Effector memory CD4-positive, alpha-beta T cell (primary cell): ENCODE measurements at places on chromosomes 2 and 18.

GRCh38 chr2:10258726-10259125 lies 44.0 kb upstream of the HPCAL1 start:
- DNase-seq = no peak

DNA sequence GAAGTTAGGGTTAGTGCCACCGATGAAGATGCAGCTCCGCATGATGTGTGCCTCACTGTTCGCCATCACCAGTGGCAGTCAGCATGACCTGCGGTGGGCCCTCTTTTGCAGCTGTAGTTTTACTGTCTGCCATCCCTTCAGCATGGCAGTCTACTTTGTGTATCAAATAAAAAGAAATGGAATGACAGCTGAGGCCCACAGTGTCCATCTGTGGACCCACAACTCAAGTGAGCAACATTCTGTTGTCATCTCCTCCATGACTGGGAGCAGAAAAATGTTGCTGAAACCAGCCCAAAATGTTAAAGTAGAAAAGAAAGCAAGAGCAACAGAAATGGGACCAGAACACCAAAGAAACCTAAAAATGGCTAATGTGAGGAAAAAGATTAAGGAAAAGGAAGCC lies 128.7 kb downstream of the MEP1B start:
- DNase-seq = no peak

DNA sequence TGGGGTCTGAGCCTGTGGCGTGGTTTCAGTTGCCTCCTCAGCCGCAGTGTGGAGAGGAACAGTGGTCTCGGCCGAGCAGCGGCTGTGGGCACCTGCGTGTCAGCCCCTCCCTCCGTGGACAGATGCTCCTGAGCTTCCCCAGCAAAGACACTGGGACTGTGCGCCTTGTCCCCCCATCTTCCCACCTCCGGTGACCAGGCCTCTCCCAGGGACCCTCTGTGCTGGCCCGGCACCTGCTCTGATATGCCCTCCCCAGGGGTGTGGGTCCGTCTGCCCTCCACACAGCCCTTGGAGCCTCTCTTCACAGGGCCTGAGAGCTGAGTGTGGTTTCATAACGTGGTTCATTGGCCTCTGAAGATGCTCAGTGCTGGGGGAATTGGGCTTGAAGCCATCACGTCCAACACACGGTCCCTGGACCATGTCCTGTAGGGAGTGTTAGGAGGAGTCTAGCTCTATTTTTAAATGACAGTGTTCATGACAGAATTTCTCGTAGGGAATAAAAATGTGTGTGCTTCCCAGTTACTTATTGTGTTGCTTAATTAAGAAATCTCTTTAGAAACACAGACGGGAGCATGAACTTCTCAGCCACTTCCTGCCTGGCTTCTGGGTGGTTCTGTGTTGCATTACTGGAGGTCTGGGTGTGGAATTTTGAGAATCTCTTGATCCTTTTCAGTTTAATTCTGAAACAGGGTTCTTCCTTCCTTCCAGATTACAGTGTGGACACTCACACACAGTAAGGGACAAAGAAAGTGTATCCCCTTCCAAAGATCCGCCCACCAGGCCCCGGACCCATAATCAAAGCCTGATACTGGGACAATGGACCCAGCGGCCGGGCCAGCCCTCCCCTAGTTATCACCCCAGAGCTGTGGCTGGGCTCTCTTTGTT lies 110.7 kb downstream of the NFATC1 start:
- DNase-seq = no peak

- no peak for DNase-seq
Measured at GRCh38 chr18:6017171-6017570, 121.8 kb upstream of the TMEM200C start.

DNA sequence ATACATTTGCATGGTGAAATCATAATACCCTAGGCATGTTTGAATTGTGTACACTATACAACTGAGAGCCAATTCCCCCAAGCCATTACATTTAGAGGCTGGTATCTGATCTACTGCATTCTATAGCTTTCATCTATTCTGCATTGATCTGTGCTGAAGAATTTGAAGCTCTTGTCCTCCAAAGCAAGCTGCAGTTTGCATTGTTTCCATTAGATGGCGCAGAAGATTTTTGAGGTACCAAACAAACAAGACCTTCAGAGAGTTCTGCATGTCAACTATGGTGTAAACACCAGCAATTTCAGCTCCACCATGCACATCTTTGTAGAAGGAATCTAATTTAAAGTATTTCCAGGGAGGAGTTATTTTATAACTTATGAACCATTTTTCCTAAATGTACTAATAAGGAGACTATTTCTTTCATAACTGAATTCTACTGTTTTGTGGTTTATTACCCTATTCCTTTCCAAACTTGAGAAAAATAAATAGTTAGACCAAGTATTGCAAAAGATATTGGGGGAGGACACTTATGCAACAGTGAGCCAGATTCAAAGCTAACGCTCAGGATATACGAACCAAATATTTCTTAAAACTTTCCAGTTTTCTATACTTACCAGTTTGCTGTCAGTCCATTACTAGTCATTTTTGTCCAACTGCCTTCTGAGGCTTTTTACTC lies 761.8 kb upstream of the ACVR2A start:
- no peak for DNase-seq

GRCh38 chr2:96565111-96565510 lies 28.6 kb downstream of the ARID5A start:
- no peak for DNase-seq

- no peak for DNase-seq
Measured at GRCh38 chr2:129813404-129813803, 166.1 kb upstream of the RAB6C start.

DNA sequence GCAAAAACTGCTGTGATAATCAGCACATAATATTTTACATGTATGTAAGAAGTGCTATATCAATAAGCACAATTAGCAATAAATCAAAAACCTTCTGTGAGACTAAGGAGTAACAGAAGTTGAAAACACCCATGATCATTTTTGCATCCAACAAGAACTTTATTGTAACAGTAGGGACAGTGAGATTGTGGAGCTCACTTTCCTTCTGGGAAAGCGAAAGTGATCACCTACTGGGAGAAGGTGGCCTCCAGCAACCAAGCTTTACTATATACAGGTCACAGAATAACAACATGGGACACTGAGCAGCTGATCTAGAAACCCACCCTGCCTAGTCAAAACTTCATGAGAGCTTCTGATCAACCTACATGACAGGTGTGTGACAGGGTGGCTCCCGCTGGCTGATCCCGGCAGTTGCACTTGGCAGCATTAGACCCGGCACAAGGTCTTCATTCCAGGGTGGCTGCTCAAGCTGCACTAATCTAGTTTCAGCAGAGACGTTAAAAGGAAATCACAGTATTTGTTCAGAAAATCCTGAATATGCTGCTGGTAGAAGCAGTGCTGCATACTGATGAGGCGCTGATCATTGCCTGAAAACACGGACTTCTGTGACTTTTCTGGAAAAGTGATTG lies 63.5 kb upstream of the ARL5A start:
- DNase-seq = no peak

GRCh38 chr2:240292619-240293525 lies 142.6 kb upstream of the GPC1 start:
- no peak for DNase-seq

DNA sequence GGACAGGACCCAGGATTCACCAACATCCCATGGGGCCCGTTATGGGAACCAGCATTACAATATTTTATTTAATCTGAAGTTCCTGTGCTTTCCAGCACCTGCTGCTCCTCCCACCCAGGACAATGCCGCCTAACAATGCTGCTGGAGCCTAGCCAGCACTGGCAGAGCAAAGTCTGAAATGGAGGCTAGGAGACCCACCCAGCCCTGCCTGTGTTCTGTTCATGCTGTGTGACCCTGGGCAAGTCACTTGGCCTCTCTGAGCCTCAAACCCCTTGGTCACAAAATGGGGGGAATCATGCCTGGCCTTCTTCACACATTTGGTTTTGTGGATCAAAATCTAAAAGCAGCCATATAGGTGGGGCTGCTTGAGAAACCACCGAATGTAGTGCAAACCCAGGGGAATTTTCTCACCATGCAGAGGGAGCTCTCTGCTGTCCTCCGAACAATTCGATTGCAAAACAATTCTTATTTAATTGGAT lies 38.5 kb upstream of the ODC1 start:
- DNase-seq = no peak

DNA sequence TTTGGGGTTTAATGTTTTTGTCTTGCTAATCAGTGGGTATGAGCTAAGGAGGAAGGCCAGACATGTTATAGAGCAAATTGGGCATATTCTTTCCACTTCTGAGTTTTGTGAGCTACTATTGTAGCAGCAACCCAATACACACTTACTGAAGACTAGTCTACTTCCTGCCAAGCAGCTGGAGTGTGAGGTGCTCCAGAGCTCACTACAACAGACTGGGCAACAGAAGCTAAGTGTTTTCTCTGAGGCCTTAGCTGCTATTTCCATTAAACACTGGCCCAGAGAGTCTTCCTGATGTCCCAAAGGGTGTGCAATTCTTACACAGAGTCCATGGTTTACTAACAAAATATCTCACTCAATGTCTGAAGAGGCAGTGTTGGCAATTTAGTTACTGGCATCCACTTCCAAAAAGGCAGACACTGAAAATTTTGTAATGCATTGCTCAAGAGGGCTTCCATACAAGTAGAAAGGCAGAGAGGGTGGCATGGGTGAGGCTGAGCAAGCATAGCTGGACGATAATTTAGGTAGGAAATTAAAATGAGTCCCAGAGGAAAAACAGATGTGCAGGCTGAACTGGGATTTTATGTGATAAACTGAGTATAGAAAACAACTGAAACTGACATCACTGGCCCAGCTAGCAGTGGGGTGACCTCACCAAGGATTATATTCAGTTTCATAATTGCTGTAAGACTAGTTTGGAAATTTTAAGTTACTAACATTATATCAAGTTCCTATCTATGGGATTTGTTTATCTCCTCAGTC lies 68.6 kb downstream of the ZC3H6 start:
- DNase-seq = no peak

- no peak for DNase-seq
Measured at GRCh38 chr18:62179213-62179612, 7.6 kb downstream of the PIGN start.

DNA sequence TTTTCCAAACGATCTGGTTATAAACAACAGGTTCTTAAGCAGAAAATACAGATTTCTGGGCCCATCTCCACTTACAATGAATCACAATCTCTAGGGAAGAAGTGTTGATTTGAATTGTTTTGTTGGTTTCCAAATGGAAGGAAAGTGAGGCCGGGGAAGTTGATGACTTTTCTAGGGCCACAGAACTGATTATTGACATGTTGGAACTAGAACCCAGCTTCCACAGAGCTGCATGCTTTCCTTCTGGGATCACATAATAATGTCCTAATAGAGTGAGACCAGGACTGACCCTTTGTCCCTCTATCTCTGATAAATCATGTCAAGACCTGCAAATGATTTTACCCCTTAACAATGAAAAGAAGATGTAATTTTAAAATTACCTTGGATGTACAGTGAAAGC lies 332.2 kb downstream of the OSR1 start:
- DNase-seq = no peak
